ENCODE measurements at places on chromosomes 7 and 10. TPM values are rescaled to one million over a fixed set of nuclear protein-coding genes. Genes with fewer than 3 reads are reported as not detected.

Gene LRRD1
- 0.05 TPM for total RNA-seq

Gene GPC2
- 17.2 TPM for total RNA-seq

Gene CXCL12
- not detected for total RNA-seq

Gene MBL2
- total RNA-seq, result not detected

Gene ZWINT
- total RNA-seq, result 113 TPM

Gene HTR7
- 0.26 TPM for total RNA-seq

Gene PKD2L1
- not detected for total RNA-seq

Gene MPLKIP
- total RNA-seq, result 47.7 TPM

Gene TRIM50
- not detected for total RNA-seq

Gene ACSM6
- 0.08 TPM for total RNA-seq

Gene PIP
- total RNA-seq, result not detected

Gene LDB3
- 0.53 TPM for total RNA-seq

Gene ZNF425
- total RNA-seq, result 0.89 TPM

Gene PLEKHS1
- 6.1 TPM for total RNA-seq

Gene ZEB1
- 61.2 TPM for total RNA-seq

Gene ADARB2
- 0.10 TPM for total RNA-seq

Gene ANXA8
- not detected for total RNA-seq

Gene PRRT4
- total RNA-seq, result 3.2 TPM

Gene GPNMB
- 0.85 TPM for total RNA-seq

Gene ACHE
- total RNA-seq, result 1.3 TPM

Gene CALML3
- total RNA-seq, result not detected

Gene C10orf67
- 0.15 TPM for total RNA-seq

Gene CUBN
- total RNA-seq, result 2.6 TPM

Gene GLI3
- total RNA-seq, result 8.9 TPM

Gene GET4
- total RNA-seq, result 22.0 TPM

Gene GPR85
- 13.2 TPM for total RNA-seq

Gene ATOH7
- not detected for total RNA-seq

Gene IGF2BP3
- total RNA-seq, result 120 TPM

Gene BET1
- total RNA-seq, result 38.2 TPM

Gene HIBADH
- total RNA-seq, result 37.8 TPM

Gene WIPF3
- total RNA-seq, result not detected

Gene OR6B1
- total RNA-seq, result not detected

Gene ELFN1
- total RNA-seq, result 1.3 TPM

Gene NAT16
- total RNA-seq, result not detected

Gene CFAP69
- 1.8 TPM for total RNA-seq

Gene NEURL1
- total RNA-seq, result 2.6 TPM

Gene CYP3A7
- not detected for total RNA-seq

Gene BAMBI
- 3.8 TPM for total RNA-seq

Gene WEE2
- total RNA-seq, result not detected

Gene OPN4
- total RNA-seq, result not detected

Gene ANXA8L1
- not detected for total RNA-seq

Gene ORC5
- total RNA-seq, result 55.5 TPM

Gene PLA2G12B
- not detected for total RNA-seq

Gene UBTD1
- total RNA-seq, result 13.9 TPM

Gene PAX4
- total RNA-seq, result not detected

Gene AMZ1
- 0.02 TPM for total RNA-seq

Gene LRRC18
- not detected for total RNA-seq

Gene APBB1IP
- not detected for total RNA-seq

Gene HKDC1
- 0.08 TPM for total RNA-seq

Gene LLCFC1
- not detected for total RNA-seq

Gene TMEM130
- not detected for total RNA-seq

Gene STK31
- total RNA-seq, result 0.08 TPM

Gene EGR2
- total RNA-seq, result 1.3 TPM

Gene SFTPA1
- not detected for total RNA-seq

Gene CDK1
- total RNA-seq, result 178 TPM

Gene CTBP2
- 69.0 TPM for total RNA-seq

Gene ZNF853
- total RNA-seq, result 10.6 TPM

All from SJCRH30 (cell line).